Naive thymus-derived CD4-positive, alpha-beta T cell (primary cell): ENCODE measurements at places on chromosomes 16 and 17. TPM values are rescaled to one million over a fixed set of nuclear protein-coding genes. Genes with fewer than 3 reads are reported as not detected.

UBE2Z gene
- total RNA-seq: 71.6 TPM

DNA sequence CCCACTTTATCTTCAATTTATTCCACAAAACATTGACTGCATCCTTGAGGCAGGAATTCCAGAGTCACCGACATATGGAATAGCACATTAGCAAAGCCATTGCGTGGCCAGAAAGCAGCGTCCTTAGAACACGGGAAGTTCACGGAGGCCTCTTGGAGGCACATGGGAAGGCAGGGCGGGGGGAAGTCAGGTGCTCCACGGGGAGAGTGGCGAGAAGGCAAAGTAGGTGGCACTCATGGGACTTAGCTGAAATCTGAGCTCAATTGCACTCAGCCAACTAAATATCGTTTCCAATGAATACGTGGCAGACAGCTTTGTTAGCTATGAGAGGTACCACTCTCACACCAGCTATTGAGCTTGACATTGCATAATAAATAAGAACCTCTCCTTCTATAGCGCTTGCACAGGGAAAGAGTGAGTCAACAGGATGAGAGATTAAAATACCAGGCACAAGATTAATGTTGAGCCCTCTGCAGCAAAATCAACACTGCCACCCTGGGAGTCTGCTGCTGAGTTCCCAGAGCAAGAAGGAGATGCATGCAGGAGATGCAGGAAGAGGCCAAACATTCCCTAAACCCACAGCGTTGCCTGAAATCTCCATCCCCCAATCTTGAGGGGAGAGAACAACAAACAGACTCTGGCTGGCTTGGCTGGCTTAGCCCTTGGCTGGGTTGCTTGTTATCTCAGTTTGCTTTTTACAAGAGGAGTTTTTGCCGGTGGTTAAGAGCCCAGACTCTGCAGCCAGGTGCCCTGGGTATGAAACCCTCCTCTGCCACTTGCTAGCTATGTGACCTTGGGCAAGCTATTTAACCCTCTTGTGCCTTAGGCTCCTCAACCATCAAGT lies 28.8 kb downstream of the ABCC12 start:
- no peak for DNase-seq
- no peak overlapping the region for H3K4me3 ChIP-seq
- H3K36me3 ChIP-seq: no peaks in the 10 kb centered on the region
- no peaks in the 10 kb centered on the region for H3K27me3 ChIP-seq
- H3K4me1 ChIP-seq: no peaks in the 10 kb centered on the region

ZNF286A gene
- 20.4 and 23.6 TPM in 2 replicates for total RNA-seq

DNA sequence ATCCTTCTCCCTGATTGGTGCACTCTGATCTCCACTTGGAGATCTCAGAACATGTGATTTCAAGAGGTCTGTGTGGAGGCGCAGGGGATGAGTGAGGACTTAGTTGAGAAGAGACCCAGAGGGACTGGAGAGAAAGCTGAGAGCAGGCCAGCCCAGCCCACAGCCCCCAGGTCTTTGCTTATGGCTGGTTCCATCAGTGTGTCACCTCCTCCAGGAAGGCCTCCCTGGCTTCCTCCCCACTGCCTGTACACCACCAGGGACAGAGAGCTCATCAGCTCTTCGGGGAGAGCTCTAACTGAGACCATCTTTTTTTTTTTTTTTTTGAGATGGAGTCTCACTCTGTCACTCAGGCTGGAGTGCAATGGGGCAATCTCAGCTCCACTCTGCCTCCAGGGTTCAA lies 3.4 kb downstream of the P2RX1 start:
- peaks cover 38% of the 10 kb centered on the region for H3K4me1 ChIP-seq
- no peak overlapping the region for H3K4me3 ChIP-seq
- H3K27me3 ChIP-seq: no peaks in the 10 kb centered on the region
- no peak overlapping the region for H3K27ac ChIP-seq
- H3K36me3 ChIP-seq: no peaks in the 10 kb centered on the region

DNA sequence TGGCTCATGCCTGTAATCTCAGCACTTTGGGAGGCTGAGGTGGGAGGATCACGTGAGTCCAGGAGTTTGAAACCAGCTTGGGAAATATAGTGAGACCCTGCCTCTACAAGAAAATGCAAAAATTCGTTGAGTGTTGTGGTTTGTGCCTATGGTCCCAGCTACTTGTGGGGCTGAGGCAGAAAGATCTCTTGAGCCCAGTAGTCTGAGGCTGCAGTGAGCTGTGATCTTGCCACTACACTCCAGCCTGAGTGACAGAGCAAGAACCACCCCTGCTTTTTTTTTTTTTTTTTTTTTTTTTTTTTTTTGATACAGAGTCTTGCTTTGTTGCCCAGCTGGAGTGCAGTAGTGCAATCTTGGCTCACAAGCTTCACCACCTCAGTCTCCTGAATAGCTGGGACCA lies 34.0 kb downstream of the ITGB3 start:
- no peak overlapping the region for H3K27ac ChIP-seq
- no peak overlapping the region for H3K4me3 ChIP-seq
- no peaks in the 10 kb centered on the region for H3K27me3 ChIP-seq

DNA sequence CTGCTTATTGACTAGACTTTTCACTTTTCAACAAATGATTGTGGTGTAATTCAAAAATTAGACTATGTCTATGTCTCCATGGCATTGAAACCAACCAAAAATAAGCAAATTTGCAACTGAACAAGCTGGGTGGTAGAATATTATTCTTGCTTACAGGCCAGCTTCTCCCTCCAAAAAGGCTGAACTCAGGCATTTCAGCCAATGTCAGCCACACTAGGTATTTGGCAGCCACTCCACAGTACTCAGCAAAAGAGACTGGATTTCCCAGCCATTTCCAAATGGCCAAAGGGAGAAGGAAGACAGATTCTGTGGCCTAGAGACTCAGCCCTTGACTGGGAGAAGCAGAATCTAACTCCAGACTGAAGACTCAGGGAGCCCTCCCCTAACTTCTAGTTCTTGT lies 121.8 kb upstream of the IRX5 start:
- no peak overlapping the region for H3K27ac ChIP-seq
- H3K4me3 ChIP-seq: no peak overlapping the region
- no peak for DNase-seq
- H3K36me3 ChIP-seq: no peaks in the 10 kb centered on the region
- no peaks in the 10 kb centered on the region for H3K27me3 ChIP-seq
- H3K4me1 ChIP-seq: no peaks in the 10 kb centered on the region

- H3K4me3 ChIP-seq: peak overlapping the region; percentile 79
- peak overlapping the region; percentile 97 for H3K27ac ChIP-seq
- peaks cover 15% of the 10 kb centered on the region for H3K4me1 ChIP-seq
These were observed 761 bp upstream of the MATCAP1 start for GRCh38 chr16:67184453-67184994.

AOC2 gene
- total RNA-seq: 3.3 TPM

UBTF gene
- total RNA-seq: 126 TPM
